Dermis blood vessel endothelial cell (primary cell): ENCODE measurements at places on chromosomes 6 and 20.
A peak's percentile ranks its signal among the peaks of the same experiment; 100 is the strongest.

GRCh38 chr6:33091957-33092356, 16.2 kb downstream of the HLA-DPB1 start:
- DNase-seq = peak; percentile 22

DNA sequence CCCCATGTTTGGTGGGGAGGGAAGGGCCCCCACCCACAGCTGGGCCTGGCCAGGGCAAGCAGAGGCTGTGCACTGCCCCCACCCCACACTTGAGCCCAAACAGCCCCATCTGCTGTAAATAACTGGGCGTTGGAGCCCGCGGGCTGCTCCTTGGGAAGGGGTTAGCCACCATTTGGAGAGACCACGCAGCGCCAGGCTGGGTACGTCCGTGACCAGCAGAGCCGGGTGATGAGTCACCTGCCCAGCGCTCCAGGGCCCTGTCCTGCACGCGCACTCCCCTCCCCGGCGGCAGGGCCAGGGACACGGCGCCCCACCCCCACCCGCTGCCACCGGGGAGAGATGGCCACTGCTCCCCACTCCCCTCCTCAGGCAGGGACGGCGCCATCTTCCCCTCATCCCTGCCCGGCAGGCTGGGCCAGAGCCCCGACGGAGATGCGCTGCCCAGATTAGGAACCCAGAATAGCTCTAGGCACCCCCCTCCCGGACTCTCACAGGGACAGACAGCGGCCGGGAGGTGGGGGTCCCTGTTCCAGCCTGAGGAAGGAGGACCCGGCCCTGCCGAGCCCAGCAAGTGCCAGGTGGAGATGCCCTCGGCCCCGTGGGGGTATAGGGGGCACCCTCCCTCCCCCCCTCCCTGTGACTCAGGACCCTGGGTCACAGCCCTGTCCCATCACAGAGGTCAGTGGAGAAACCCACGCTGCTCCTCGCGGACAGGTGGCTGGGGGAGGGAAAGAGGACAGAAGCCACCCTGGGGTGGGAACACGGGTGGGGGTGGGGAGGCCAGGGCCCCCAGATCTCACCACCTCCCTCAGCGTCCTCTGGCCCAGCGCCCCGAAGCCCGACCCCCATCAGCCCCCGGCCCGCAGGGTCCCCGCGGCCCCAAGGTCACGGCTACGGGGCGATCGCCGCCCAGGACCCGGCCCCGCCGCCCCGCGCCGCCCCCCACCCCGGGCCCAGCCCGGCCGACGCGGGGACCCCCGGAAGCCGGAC, 642 bp downstream of the EEF1A2 start:
- peak; percentile 37 for DNase-seq

DNA sequence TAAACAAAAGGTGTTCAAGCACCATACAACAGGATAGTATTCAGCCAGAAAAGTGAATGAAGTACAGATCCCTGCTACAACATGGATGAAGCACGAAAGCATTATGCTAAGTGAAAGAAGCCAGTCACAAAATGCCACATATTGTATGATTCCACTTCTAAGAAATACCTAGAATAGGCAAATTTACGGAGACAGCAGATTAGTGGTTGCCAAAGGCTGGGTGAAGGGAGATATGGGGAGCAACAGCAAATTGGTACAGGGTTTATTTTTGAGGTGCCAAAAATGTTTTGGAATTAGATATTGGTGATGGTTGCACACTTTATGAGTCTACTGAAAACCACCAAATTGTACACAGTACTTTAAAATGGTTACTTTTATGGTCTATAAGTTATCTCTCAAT, 23.2 kb downstream of the MAP3K5 start:
- no peak for DNase-seq

DNA sequence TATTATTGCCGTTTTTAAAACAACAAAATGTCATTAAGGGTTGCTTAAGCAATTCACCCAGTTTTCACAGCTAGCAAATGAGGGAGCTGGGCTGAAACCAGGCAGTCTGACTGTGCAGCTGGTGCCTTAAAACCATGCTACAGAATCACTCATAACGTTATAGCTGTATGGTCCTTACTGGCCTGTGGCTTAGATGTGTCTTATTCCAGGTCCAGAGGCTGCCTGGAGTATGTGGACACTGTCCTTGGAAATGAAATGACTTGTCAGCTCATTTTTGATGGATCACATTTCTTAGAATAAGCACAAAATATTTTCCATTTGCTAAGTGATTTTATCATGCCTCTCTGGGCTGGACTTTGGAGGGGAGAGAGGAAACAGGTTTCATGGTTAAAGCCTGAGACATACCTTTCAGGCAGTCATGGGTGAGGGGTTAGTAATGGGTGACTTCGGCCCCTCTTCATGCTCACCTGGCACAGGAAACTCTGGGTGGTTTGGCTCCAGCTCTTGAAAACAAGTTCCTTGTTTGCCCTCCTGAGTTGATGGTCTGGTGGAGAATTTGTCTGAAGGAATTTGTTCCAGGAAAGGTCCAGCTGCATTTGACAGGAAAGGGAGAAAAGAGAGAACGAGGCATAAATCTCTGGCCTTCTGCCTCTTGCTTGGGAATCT, 823.2 kb downstream of the DHX35 start:
- DNase-seq = no peak

DNA sequence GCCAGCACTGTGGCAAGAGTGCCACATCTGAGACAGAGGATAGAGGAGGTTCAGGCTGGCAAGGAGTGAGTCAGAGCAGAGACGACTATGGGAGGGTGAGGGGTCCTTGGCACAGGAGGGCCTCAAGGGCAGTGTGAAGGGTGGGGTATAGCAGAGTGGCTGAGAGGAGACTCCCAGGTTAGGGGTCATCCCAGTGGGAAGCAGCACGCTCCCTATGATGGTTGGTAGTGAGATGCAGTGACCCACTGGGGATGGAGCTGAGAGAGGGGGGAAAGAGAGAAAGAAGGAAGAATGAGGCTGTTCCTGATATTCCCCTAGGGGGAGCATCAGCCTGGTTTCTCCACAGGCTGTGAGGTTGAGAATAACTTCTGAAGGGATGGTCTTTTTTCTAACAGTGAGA, 97.3 kb downstream of the INSM1 start:
- DNase-seq = no peak

GRCh38 chr6:69294862-69295261, 501.9 kb downstream of the LMBRD1 start:
- DNase-seq = no peak

DNA sequence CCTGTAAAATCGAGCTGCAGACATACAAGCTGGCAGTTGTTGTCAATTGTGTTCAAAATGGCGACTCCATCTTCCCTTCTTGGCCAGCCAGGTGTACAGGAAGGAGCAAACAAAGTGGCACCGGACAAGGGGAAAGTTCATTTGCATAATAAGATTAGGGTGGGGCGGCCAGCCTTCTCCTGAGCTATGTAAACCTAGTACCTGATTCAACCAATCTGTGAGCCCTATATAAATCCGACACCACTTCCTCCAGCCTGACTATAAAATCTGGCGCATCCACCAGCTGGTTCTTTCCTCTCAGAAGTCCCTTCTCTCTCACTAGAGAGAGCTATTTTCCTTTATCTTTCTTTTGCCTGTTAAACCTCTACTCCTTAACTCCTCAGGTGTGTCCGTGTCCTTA, 8.1 kb upstream of the HBS1L start:
- DNase-seq = no peak

- no peak for DNase-seq
Measured at GRCh38 chr6:155078331-155078745, 83.2 kb downstream of the TIAM2 start.

- no peak for DNase-seq
Measured at GRCh38 chr6:38504996-38505395, 134.7 kb downstream of the BTBD9 start.

DNA sequence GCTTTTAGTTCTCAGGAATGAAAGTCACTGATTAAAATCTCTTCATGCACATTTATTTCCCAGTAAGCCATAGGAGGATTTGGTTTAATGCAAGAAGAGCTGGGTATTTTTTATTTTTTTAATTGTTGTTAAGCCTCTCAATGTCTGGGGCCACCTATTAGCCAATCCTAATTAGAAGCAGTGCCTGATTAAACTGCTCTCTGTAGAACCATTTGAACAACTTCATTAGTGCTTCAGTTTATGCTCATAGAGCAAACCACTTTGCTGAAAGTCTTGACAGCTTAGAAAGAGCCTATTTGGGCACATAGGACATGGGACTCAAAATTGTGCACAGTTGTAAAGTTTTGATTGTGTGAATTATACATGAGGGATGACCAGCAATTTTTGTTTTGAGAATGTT, 548.9 kb downstream of the FRK start:
- DNase-seq = no peak

GRCh38 chr20:32610472-32611218, 25.5 kb upstream of the NOL4L start:
- no peak for DNase-seq

GRCh38 chr6:110322874-110323242, 35.3 kb downstream of the METTL24 start:
- no peak for DNase-seq

DNA sequence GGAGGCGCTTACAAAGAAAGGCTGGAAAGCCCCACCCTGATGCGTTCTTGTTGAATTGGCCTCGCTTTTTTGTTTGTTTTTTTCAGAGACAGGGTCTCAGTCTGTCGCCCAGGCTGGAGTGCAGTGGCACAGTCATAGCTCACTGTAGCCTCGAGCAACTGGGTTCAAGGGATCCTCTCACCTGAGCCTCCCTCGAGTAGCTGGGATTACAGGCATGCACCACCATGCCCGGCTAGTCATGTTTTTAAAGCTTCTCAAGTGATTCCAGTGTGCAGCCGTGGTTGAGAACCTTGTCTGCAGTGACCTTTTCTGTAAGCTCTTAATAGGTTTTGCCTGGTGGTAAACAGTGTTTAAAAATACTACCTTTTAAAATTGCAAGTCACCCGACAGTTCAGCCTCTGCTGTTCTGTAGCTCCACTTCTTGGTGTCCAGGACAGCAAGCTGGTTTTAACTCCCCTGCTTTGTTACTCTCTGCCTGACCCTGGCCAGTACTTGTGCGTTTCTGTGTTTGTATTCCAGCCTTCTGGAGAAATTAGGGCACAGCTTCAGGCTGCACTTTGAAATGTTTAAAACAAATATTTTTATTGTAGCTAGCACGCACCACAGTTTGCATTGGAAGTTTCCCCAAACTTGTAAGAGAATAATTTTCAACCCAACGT, 54.4 kb downstream of the KDM1B start:
- no peak for DNase-seq
